ENCODE measurements at places on chromosomes 7 and 10.

DNA sequence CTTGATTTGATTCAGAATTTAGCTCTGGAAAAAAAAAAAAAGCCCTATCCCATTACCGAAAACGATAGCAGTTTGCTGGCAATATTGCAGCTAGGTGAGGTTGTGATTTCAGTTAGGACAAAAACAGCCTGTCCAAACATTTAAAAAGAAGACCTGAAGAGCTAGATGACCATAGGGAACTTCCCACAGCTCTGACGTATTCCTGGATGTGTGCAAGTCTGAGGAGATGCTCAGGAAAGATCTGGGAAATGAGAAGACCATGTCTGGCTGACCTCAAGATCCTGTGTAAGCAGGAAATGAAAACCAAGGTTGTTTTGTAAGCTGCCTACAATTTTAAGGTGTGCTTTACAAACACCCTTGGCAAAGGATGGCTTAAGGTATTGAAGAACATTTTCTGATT is 88.7 kb downstream of the RAMP3 start:
- no peak for DNase-seq

DNA sequence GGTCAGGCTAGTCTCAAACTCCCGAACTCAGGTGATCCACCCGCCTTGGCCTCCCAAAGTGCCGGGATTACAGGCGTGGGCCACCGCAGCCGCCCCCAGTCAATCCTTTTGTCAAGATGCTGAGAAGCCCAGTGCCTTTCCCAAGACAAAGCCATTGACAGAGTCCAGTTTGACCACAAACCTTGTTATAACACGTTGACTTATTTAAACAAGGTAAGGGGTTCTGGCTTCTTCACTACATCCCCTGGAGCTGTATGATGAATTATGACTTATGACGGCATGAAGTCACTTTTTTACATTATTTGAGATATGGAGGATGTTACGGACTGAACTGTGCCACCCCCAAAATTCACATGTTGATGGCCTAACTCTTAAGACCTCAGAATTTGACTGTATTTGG is 5.8 kb upstream of the SEC61G start:
- no peak for DNase-seq

DNA sequence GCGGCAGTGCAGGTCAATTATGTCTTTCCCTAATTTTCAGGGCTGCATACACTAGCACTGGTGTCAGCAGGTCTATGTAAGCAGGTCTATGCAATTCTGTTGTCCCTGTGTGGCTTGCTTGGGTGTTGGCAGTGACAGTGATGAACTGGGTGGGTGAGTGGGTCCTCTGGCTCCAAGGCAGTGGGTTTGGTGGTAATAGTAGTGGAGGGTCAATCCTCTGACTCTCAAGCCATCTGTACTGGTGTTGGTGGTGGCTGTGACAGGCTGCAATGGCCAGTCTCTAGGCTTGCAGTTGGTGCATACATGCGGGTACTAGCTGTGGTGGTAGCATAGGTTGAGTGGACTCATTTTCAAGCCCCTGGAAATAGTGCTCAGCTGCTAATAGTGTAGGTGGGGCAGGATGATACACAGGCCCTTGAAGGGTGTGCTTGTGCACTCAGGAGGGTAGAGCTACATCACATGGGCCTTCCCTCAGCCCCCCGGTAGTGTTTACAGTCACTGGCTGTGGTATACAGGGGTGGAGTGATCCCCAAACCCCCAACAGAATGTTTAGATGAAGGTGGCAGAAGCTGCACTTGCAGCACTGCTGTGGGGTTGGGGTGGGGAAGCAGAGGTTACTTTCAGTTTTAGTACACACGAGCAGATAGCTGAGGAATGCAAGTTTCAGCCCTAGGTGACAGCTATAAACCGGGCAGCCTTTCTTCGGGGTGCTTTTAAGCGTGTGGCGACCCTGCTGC is 331.3 kb downstream of the PCDH15 start:
- no peak for DNase-seq

- no peak for DNase-seq
These were observed 776.4 kb upstream of the AUTS2 start for GRCh38 chr7:68821846-68822245.

DNA sequence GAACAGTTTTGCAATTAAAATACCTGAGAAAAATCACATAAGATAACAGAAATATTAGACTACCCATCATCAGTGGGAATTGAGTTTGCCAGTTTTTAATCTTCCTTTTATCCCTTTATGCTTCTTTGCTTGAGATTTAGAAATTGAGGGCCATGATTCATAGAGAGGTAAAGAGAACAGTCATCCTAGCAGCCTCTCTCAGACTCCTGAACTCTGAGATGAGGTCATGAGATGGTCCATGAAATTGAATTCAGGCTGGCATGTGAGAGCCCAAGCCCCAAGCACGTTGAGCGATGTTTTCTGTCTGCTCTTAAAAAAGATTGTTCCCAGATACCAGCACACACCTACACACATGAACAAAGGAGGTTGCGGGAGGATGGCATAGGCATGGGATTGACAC is 91.1 kb downstream of the CREB5 start:
- no peak for DNase-seq

GRCh38 chr10:5595994-5596471 is 70.4 kb downstream of the ASB13 start:
- no peak for DNase-seq

GRCh38 chr10:132136689-132137088 is 50.1 kb upstream of the DPYSL4 start:
- no peak for DNase-seq

DNA sequence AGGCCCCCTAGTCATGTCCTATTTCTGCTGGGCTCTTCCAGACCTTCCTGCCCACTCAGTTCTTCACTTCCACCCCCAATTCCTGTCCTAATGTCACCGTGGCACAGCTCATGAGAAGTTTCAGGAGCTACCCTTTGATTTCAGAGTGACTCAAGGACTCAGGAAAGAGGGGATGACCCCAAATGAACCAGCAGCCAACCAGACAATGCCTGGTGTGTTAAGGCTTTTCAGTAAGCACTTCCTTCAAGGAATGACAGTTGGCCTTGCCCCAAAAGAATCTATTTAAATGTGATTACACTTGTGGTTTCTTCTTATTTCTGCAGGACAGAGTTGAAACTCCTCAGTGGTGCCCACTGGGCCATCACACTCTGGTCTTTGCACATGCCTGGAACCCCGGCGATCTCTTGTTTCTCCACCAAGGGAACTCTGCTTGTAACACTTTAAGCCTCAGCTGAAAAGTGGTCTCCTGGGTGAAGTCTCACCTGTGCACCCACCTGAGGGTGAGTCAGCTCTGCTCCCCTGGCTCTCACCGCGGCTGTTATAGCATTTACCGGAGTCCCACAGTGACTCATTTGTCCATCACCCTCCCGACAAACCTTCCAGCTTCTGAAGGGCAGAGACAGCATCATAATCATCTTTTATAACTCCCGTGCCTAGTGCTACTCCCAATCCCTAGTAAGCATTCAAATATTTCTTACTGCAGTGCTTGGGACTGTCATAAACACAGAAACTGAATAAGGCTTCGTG is 123.0 kb upstream of the SVIL start:
- no peak for DNase-seq

DNA sequence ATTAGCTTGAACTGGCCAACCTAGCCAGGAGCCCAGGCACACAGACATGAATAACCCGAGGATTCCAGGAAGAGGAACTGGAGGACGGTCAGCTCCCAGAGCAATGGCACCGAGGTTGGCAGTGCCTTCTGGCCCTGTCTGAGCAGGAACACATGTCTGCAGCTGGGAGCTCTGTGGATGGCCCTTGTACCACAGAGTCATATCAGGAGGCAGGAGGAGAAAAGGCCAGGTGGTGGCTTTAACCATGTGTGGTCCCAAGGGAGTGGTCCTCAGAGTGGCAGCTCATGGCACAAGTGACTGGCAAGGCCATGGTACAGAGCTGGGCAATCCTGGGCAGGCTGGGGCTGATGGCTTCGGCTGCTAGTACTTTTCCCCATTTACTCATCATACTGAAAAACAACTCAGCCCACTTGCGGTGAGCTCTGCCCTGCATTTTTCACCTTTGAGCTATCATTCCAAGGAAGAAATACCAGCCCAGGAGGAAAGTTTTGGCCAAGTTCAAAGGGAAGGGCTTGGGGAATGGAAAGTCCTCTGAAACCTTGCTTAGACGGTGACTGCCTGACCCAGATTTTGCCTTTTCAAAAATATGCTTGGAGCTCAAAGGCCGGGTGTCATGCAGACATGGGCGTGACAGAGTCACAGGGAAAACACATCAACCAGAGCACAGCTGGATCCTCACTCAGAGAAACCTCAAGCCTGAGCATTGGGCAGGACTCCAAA is 25.7 kb upstream of the LOXL4 start:
- no peak for DNase-seq

- no peak for DNase-seq
These were observed 625.7 kb upstream of the KCND2 start for GRCh38 chr7:119647286-119647685.

DNA sequence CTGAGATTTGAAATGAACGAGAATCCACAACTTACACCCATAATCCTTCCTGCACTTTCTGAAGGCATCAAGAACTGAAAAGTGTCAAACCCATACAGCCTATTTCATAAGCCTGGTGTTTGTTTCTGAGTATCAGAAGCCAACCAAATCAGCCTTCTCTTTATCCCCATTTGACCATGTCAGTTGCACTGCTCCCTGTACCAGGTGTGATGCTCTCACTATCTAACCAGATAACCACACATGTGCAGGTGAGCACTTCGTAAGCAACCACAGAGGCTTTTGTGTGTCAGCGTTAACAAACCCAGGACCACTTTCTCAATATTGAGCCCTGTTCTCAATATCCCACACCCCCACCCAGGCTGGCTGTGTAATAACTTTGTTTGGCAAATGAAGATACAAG is 114.4 kb downstream of the DOCK4 start:
- DNase-seq, result no peak

DNA sequence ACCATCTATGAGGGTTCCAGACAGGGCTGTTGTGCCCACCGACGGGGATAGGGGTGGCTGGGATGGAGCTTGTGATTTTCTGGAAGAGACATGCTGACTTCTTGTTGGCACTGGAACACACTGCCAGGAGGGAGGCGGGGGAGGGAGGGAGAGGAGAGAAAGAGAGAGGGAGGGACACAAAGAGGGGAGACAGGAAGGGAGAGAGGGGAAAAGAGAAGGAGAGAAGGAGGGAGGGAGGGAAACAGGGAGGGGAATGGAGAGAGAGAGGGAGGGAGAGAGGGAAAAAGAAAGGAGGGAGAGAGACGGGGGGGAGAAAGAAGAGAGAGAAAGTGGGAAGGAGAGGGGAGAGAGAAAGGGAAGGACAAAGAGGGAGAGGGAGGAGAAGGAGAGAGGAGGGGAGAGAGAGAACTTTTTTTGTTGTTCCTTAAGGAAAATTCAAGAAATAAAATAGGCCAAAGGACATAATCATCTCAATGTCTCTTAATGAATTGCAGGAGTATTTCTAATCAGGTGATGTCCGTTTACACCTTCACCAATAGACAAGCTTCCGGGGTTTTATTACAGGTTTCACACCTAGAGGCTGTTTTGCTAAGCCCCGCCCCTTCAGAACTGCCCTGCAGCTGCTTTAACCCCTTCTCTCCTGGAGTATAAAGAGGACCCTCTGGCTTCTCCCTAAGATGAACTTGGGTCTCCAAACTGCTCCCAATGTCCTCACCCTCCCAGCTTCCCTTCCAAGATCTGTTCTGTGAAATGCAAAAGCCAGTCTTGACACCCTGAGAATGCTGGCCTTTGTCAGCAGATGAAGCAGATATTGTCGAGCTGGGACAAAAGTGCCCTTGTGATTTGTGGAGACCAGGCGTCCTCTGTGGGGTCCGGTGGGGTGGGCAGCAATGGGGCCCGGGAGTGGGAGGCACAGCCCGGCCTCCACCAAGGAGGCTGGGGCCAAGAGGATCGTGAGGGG is 82.0 kb upstream of the GTF2IRD1 start:
- peak; percentile 42 for DNase-seq

- DNase-seq, result no peak
These were observed 5.1 kb upstream of the OAT start for GRCh38 chr10:124423813-124424212.

DNA sequence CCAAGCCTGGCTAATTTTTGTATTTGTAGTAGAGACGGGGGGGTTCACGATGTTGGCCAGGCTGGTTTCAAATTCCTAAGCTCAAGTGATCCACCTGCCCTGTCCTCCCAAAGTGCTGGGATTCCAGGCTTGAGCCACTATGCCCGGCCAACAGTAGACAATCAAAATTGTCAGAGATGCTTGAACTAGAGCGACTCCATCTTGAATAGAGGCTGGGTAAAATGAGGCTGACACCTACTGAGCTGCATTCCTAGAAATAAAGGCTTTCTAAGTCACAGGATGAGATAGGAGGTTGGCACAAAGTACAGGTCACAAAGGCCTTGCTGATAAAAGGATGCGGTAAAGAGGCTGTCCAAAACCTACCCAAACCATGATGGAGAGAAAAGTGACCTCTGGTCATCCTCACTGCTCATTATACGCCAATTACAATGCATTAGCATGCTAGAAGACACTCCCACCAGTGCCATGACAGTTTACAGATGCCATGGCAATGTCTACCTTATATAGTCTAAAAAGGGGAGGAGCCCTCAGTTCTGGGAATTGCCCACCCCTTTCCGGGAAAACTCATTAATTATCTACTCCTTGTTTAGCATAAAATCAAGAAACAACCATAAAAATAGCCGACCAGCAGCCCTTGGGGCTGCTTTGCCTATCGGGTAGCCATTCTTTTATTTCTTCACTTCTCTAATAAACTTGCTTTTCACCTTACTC is 134.5 kb downstream of the BAMBI start:
- DNase-seq, result no peak

DNA sequence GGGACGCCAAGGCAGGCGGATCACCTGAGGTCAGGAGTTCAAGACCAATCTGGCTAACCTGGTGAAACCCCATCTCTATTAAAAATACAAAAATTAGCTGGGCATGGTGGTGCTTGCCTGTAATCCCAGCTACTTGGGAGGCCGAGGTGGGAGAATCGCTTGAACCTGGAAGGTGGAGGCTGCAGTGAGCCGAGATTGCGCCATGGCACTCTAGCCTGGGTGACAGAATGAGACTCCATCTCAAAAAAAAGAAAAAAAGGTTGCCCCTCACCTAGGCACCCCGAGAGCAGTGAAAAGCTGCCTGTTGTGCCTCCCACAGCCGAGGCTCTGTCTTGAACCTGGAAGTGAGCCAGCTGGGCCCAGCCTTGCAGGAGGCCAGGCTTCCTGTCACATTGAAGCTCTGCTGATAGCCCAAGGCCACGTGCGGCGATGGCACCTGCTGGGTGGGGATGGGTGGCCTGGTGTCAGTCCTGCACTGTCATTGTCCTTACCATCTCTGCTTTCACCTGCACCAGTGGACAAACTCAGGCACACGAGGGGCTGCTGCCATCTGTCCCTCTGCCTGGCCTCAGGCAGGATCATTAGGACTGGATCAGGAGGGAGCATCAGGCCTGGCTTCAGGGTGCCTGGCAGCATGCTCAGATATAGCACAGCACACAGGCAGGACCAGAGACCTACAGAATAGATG is 37.8 kb downstream of the DNAJB12 start:
- DNase-seq, result no peak

DNA sequence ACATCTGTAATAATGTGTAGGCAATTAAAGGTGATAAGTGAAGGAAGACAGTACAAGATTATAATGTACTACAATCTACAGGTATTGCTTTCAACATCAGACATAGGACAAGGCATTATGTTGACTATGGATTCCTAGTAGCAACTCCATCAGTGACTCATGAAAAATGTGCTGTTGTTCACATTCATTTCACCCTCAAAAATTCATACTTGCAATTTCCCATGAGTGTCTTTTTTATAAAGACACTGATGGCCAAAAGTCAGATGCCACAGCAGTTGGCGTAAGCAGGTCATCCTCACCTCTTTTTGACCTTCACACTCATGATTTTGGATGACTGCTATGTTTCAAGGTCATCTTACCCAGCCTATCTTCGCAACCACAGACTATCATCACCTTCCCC is 100.0 kb upstream of the AMPH start:
- no peak for DNase-seq

GRCh38 chr7:124915242-124915641 is 14.4 kb downstream of the POT1 start:
- DNase-seq, result no peak

- no peak for DNase-seq
These were observed 27.3 kb downstream of the PDE1C start for GRCh38 chr7:32042900-32043299.
